NCI-H187 treated with DMSO at 0.1 percent for 48 hours (cell line): ENCODE measurements at places on chromosomes 6 and 20.

DNA sequence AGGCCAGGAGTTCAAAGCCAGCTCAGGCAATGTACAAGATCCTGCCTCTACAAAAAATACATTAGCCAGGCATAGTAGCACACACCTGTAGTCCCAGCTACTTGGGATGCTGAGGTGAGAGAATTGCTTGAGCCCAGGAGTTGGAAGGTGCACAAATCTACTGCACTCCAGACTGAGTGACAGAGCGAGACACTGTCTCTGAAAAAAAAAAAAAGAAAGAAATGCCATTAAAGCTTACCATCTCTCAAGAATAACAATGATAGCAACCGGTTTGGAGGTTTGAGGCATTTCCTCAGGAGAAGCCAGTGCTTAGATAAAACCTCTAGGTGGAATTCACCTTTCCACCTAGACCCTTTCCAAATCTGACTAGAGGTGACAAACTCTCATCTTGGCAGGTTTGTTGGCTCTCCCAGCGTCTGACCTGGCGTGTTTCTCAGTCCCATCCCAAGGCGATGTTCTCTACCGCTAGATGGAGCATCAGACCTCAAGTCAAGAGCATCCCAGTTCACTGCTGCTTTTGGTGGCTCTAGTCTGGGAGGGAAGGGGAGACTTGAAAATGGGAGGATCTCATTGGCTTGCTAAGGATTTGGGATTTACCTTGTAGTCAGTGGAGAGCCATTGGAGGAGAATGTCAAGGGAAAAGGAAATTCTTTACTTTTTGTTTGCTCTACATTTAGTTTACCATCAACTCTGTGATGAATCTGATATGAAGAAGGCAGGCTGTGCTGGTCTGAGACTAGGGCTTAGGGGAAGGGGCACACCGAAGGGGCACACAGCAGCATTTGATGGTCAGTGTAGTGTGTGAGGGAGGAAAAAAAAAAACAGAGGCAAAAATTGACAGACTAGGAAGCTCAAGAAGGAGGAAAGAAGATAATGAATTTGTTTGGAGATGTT, 67.9 kb downstream of the NCOA7 start:
- no peak for DNase-seq

GRCh38 chr6:157216570-157216969, 106.7 kb downstream of the TMEM242 start:
- DNase-seq = no peak

- DNase-seq = no peak
Observed at GRCh38 chr20:32029561-32029960, 19.3 kb downstream of the CCM2L start.

DNA sequence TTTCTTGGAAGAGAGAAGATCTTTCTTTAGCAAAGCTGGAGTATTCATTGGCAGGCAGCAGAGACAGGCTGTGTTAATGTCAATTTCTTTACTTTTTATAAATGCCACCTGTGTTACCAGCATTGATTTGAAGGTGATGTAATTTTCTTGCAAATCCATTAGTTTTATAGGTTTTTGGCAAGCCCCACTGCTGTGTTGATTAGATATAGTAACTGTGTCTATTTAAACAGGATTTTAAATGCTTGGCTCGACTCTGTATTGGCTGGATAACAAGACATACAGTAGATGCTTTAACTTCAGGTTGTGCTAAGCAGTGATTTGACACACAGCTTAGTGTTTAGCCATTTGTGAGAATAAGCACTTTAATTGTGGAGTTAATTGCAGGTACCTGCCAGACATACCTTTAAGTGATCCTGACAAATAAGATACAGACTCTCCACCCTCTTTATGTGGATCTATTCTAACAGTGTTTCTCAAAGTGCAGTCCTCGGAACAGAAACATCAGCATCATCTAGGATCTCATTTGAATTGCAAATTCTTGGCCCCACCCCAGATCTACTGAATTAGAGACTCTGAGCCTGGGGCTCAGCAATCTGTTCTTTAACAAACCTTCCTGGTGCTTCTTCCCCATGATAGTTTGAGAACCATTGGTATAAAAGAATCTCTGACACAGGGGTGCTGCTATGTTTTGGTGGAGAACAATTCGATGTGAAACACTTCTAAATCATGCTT, 397.5 kb downstream of the HDGFL1 start:
- no peak for DNase-seq

- no peak for DNase-seq
Observed at GRCh38 chr20:32806356-32806755, 13.4 kb upstream of the MAPRE1 start.

DNA sequence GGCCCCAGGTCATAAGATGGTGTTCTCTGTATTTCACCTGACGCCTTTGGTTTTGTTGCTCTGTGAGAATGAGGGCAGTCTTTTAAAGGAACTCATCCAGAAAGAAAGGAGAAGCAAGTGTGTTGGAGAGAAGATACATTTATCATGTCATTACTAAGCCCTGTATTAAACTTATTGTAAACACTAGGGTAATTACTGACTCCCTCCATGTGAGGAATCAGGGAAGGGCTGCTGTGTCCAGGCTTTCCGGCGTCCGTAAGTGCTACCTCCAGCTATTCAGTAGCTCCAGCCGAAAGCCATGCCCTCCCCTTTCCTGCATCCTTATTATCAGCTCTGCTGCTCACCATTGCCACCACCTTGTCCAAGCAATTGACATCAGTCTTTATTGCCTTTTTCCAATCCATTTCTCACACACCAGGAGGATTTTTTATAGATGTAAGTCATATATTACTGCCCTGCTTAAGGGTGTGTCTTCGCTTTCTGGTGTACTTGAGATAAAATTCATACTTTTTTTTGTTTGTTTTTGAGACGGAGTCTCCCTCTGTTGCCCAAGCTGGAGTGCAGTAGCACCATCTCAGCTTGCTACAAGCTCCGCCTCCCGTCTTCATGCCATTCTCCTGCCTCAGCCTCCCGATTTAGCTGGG, 94.7 kb downstream of the RPP40 start:
- peak; percentile 39 for DNase-seq

DNA sequence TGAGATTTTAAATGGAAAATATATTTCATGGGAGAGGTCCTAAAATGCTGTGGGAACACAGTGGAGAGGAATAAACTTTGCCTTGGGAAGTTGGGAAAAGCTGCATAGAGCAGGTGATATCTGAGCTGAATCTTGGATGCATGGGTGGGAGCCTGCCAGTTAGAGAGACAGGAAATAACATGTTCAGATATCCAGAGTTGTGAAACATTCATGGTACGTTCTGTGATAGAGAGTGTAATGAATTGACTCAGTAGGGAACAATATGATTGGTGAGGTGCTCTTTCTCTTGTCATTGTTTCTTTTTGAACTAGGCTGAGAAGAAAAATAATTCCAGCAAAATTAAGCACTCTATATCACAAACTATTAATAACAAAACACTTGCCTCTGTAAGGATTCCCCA, 72.8 kb downstream of the RPS12 start:
- DNase-seq = no peak

GRCh38 chr6:79146421-79146820, 68.4 kb upstream of the PHIP start:
- no peak for DNase-seq

GRCh38 chr6:36121787-36122494, 8.4 kb upstream of the MAPK13 start:
- no peak for DNase-seq
